ENCODE measurements at places on chromosomes 13 and 19.

- DNase-seq = no peak
These were observed 143.2 kb downstream of the TSHZ3 start for GRCh38 chr19:31205887-31206518.

GRCh38 chr19:8064911-8065874, 12.6 kb downstream of the CCL25 start:
- no peak for DNase-seq

- DNase-seq = no peak
These were observed 324.0 kb downstream of the GPC5 start for GRCh38 chr13:91722267-91722884.

DNA sequence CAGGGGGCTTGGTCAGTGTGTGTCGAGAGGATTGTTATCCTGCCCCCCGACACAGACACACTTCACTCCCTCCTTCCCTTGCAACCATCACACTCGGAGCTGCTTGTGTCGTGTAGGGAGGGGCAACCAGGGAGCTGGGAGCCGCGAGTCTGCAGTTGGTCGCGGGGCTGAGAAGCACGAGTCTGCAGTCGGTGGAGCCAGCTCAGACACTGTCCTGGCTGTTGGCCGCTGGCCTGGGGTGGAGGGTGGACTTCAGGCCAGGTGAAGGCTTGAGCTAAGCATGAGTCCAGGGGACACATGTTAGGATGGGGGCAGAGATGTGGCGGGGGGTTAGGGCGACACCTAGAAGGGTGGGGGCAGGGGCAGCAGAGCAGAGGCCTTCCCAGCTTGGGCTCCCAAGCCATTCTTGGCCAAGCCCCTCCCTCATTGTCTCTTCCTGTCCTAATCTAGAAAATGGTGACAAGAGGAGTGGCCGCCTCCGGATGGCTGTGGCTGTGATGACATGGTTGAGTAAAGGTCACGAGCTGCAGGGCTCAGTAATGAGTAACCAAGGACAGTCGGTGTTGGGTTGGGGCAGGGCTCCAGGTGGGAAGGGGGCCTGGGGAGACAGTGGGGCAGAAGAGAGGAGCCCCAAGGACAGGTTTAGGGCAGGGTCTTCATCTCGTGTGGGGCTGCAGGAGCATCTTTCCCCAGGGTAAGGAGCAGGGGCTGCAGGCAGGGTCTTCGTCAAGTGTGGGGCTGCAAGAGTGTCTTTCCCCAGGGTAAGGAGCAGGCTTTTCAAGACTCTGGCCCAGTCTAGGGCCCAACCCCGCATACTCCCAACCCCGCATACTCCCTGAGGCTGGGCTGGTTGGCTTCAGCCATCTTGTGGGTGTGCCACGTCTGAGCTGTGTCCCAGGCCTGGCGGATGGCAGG, 8.6 kb downstream of the PPP5C start:
- no peak for DNase-seq

DNA sequence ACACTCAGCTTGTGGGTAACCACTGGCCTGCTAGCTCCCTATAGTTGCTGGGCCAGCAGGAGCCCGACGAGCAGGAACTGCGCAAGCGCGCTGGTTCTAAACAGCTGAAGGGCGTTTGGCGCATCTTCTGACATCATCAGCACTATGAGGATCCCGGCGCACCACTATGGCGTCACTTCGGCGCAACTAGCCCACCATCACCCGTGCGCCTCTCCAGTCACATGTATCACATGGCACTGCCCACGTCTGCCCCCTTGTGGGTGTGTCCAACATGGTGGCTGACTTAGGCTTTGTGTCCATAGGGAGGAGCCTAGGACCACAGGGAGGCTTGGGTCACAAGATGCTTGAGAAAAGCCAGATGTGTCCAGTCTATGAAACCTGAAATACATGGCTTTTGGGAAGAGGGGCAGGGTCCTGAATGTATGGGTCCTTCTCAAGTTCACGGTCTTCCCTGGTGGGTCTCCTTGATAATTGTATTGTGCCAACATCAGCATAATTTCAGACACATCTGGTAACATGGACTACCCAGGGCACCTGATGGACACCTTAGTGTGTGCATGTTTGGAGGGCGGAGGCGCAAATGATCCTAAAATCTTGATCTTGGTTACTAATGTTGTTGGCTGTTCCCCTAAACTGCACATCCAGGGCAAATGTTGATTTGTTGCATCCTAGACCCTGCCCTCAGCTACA, 18.0 kb downstream of the KLK4 start:
- no peak for DNase-seq

DNA sequence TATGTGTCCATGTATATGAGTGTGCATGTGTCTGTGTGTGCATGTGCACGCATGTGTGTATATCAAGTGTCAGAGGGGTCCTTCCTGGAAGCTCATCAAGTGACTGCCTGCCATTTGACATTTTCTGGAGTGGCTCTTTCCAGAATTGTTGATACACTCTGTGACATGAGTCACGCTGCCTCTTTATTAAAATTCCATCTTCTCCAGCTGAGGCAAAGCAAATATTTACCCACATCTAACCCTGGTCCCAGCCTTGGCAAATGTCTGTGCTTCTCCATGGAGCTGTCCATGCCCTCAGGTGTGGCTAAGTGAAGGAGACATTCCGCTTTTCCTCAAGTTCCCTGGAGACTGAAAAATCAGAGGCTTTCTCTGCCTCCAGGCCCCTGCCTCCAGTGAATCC, 88.2 kb upstream of the MBNL2 start:
- no peak for DNase-seq

GRCh38 chr13:66414066-66414800, 815.9 kb downstream of the PCDH9 start:
- no peak for DNase-seq

Measured in activated CD4-positive, CD25-positive, alpha-beta regulatory T cell treated with anti-CD3 and anti-CD28 coated beads, Interleukin-2, amount 50 U/mL, for 72 hours (primary cell).